ENCODE measurements at places on chromosomes 11 and 22.

- no peaks in the 10 kb centered on the region for H3K36me3 ChIP-seq
- no peak for DNase-seq
- no peak overlapping the region for H3K27ac ChIP-seq
- no peak overlapping the region for H3K4me3 ChIP-seq
- no peaks in the 10 kb centered on the region for H3K27me3 ChIP-seq
- no peaks in the 10 kb centered on the region for H3K4me1 ChIP-seq
Measured at GRCh38 chr11:69018924-69019323, 5.9 kb upstream of the MRGPRF start.

DNA sequence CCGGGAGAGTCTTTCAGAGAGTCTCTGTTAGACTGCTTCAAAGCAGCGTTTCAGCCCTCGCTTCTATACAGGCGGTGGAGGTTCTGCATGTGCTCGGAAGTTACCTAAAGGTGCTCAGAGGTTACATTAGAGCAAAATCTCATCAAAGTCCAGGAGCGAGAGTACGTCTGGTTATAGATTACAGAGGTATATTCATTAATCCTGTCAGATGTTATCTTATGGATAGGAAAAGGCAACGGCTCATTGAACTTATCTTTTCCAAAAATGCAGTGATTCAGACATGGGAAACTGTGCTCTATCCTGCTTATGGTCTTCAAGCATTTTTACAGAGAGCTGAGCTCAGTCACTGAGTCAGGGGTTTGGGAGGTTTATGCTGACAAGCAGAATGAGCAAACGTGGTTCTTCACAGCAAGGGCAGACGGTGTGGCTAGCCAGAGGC, 9.1 kb upstream of the ZBED5 start:
- peaks cover 12% of the 10 kb centered on the region for H3K4me1 ChIP-seq
- no peaks in the 10 kb centered on the region for H3K27me3 ChIP-seq
- no peaks in the 10 kb centered on the region for H3K36me3 ChIP-seq
- H3K27ac ChIP-seq: no peak overlapping the region

DNA sequence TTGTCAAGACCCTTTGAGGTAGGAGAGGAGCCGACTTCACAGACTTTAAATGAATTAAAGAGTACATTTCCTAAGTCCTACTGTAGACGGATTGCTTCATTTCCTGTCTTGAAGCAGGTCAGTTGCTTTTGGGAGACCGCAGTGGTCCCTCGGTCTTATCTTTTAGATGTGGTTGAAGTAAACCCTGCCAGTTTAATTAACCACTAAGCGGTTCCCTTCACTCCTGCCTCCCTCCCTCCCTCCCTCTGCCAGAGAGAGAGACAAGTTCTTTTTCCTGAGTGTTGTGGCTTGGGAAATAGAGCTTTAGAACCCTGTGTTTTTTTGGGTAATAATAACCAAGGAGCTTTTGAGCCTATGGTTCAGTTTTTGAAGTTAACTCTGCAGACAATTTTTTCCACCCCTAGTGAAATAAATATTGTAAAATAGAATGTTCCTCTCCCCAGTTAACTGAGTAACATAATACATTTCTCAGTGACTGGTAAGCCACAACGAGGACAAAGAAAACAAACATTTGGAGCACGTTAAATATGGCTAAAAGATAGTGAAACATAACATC, 147.5 kb downstream of the LDLRAD3 start:
- no peaks in the 10 kb centered on the region for H3K36me3 ChIP-seq
- DNase-seq: peak; percentile 19
- no peaks in the 10 kb centered on the region for H3K4me1 ChIP-seq
- no peak overlapping the region for H3K4me3 ChIP-seq
- H3K27me3 ChIP-seq: no peaks in the 10 kb centered on the region

- H3K4me3 ChIP-seq: no peak overlapping the region
- no peak overlapping the region for H3K27ac ChIP-seq
- no peaks in the 10 kb centered on the region for H3K36me3 ChIP-seq
- no peaks in the 10 kb centered on the region for H3K27me3 ChIP-seq
Measured at GRCh38 chr11:2518111-2518982, 73.5 kb downstream of the KCNQ1 start.

DNA sequence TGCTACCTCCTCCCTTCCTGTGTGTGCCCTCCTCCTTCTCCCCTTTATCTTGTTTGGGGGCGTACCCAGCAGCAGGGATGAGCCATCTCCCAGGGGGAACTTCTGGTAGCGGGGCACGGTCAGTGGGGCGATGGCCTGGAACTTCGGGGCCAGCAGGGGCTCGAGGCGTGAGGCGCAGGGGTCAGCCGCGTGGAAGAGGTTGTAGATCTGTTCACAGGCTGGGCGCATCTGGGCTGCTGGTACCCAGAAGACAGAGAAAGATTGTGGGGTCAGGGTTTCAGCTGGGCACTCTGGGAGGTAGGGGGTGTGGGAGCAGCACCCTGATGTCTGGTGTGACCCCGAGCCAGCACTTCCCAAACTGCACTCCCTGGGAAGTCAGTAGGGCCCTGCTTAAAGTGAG, 9.1 kb downstream of the PITPNM1 start:
- no peak overlapping the region for H3K4me3 ChIP-seq
- H3K36me3 ChIP-seq: peaks cover 92% of the 10 kb centered on the region
- H3K4me1 ChIP-seq: no peaks in the 10 kb centered on the region
- no peak for DNase-seq

GRCh38 chr11:47177229-47177845, 658 bp upstream of the ARFGAP2 start:
- H3K4me1 ChIP-seq: peaks cover 49% of the 10 kb centered on the region
- H3K27me3 ChIP-seq: no peaks in the 10 kb centered on the region
- peak overlapping the region; percentile 61 for H3K4me3 ChIP-seq
- peak; percentile 72 for DNase-seq

- no peaks in the 10 kb centered on the region for H3K36me3 ChIP-seq
- peaks cover 5% of the 10 kb centered on the region for H3K4me1 ChIP-seq
- no peak for DNase-seq
- H3K27me3 ChIP-seq: no peaks in the 10 kb centered on the region
- no peak overlapping the region for H3K4me3 ChIP-seq
Measured at GRCh38 chr11:7437696-7438095, 47.6 kb upstream of the OLFML1 start.

All from DND-41 (cell line).